ENCODE measurements at places on chromosomes 11 and 22.

GRCh38 chr11:69385144-69385820 is 91.3 kb downstream of the MYEOV start:
- no peak for DNase-seq

- DNase-seq, result no peak
Measured at GRCh38 chr11:75734491-75735180, 17.0 kb downstream of the MOGAT2 start.

DNA sequence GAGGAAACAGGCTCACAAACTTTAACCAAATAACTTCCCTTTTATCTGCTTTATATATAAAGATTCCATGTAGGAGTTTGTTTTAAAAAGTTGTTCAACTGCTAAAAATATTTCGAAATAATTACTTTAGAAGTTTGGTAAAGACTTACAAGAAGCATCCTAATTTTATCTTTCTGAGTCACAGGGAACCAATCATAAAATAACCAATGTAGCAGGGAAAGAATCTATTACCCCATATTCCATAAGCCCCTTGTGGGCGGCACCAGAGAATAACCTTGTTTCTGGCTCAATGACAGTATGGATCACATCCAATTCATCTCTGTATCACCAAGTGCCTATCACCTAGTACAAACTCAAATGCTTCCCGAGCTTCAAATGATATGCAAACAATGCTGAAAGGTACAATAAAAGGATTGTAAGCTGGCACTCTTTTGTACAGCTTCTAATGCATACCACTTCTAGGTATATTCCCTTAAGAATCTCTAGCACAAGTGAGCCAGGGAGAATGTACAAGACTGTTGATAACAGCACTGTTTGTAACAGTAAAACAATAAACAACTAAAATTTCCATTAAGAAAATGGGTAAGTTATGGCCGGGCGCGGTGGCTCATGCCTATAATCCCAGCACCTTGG is 158.4 kb downstream of the ATG16L2 start:
- no peak for DNase-seq

- no peak for DNase-seq
Measured at GRCh38 chr11:126918556-126918955, 82.0 kb downstream of the KIRREL3 start.

DNA sequence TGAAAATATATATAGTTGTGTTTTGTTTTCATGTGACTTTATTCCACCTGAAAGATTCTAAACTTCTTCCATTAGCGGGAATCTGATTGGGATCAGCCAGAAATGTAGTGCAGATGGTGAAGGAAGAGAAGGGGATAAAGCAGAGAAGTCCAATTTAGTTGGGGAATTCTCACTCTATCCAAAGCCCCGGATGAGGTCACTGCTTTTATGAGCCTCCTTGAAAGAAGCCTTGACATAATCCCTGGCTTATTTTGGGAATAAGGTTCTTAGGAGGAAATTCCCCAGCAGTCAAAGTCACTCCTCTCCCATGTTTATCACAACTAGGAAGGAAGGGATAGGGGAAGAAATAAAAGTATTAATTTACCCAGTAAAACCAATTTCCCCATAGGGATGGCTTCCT is 41.1 kb downstream of the OSBP start:
- DNase-seq, result no peak

GRCh38 chr11:58688789-58689503 is 42.8 kb downstream of the GLYAT start:
- DNase-seq, result peak; percentile 94

- DNase-seq, result no peak
Measured at GRCh38 chr22:42645938-42646568, 3.1 kb downstream of the CYB5R3 start.

GRCh38 chr11:10460611-10461275 is 5.7 kb downstream of the AMPD3 start:
- no peak for DNase-seq
